GM12865 (cell line): ENCODE measurements at places on chromosomes 16 and 17.

DNA sequence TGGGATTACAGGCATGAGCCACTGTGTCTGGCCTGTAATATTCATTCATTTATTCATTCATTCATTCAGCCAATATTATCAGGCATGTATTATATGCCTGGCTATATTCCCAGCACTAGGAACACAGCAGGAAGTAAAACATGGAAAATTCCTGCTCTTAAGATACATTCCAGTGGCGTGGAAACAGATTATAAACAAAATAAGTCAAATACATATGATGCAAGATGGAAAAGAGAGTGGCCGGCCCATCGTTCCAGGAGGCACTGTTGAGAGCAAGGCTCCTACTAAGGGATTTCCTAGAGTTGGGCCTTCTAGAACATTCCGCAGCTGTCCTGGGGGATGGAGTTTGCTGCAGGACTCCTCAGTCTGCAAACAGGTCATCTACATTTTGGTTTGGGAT is 17.7 kb downstream of the ADCY9 start:
- DNase-seq, result no peak

DNA sequence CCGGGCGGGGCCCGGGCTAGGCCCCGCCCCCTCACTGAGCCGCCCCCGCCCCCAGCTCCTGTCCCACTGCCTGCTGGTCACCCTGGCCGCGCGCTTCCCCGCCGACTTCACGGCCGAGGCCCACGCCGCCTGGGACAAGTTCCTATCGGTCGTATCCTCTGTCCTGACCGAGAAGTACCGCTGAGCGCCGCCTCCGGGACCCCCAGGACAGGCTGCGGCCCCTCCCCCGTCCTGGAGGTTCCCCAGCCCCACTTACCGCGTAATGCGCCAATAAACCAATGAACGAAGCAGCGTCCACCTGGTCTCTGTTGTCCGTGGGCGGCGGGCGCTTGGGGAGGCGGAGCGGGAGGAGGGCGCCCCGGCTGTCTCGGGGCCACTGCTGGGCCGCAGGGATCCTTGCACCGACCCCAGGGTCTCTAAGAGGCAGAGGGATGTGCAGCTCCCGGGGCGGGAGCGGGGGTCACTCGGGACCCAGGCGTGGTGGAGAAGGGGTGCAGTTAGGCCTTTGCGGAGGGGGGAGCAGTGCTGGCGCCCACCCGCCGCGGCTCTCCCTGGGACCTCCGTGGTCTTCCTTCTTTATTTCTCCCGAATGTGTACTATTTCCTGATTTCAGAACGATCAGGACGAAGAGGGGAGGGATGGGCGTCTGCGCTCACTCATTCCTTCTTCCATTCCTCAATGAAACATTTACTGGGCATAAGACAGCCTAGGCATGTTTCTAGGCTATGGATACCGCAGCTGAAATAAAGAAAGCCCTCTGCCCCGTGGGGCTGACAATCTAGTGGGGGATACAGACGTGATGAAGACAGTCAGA is 2.0 kb downstream of the HBZ start:
- DNase-seq, result no peak

DNA sequence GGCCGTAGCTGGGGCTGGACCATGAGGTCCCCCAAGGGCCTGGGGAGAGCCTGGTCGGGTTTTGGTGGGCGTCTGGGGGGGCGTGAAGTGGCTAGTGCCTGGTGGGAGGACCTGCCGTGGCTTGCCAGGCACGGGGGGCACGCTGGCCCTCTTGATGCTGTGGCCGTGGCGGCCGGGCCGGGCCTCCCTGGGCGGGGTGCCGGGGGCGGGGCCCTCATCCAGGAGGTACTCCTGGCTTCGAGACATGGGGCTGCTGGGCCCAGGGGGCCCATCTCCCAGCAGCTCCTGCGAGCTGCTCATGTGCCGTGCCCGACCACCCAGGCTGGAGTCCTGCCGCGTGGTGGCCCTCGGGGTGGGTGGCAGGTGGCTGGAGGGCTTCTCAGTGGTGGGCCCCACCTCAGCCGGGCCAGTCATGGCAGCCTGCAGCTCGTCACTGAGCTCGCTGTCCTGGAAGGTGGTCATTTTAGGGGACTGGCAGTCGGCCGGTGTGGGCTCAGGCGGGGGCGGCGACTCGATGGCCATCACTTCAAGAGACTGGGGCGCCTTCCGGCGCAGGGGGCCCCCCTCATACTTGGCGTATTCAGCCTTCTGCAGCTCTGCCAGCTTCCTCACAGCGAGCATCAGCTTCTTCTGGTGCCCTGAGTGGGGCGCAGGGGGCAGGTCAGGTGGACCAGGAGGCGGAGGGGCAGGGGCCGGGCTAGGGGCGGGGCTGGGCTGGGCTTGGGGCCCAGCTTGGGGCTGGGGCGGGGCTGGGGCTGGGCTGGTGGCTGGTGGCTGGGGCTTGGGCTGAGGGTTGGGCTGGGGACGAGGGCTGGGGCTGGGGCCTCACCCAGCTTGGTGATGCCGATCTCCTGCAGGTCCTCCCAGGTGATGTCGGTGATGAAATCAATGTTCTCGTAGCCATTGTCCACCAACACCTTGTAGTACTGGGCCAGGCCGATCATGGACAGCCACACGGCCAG is 15.2 kb downstream of the CASKIN1 start:
- no peak for DNase-seq

DNA sequence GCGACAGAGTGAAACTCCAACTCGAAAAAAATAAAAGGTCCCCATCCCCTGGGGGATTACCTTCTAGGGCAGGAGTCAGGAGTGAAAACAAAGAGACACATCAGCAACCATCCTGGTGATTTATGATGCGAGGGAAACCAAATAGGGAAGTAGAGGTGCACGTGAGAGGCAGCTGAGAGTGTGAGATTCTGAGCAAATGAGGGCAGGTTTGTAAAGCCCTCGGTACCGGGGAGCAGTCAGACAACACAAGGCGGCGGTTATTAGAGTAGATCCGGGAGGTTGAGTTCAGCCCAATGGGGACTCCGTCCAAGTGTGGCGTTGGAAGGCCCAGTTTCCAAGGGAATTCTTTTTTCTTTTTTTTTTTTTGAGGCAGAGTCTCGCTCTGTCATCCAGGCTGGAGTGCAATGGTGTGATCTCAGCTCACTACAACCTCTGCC is 7.4 kb upstream of the ARMC7 start:
- no peak for DNase-seq

DNA sequence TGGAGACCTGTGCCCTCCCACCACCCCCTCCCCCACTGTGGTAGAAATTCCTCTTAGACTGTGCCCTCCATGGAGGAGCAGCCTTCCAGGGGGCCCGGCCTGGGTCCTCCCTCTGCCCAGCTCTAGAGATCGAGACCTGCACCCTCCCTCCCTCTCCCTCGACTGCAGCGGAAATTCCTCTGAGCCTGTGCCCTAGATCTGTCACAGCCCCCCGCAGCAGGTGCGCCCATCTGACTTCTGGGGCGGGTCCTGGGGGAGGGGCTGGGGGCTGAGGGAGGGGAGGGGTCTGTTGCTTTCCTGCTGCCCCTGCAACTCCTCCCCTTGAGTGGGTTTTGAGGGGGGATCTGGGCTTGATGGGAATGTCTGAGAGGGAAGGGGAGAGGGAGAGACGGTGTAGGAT is 177.8 kb upstream of the GSE1 start:
- DNase-seq, result no peak

GRCh38 chr16:19166500-19166899 is 1.5 kb upstream of the SYT17 start:
- no peak for DNase-seq

- DNase-seq, result peak; percentile 3
These were observed 55.4 kb downstream of the ABAT start for GRCh38 chr16:8729779-8730334.

GRCh38 chr16:23712976-23713375 is at the start of gene ERN2:
Gene ERN2, minus strand, starts transcription at chr16:23713222. Its CDS starts 35 bp downstream, at chr16:23713187.
- DNase-seq, result no peak

- DNase-seq, result no peak
These were observed 953 bp upstream of the NSMCE1 start for GRCh38 chr16:27269300-27270150.

- DNase-seq, result peak; percentile 49
These were observed 189.2 kb upstream of the AXIN2 start for GRCh38 chr17:65750631-65751115.

DNA sequence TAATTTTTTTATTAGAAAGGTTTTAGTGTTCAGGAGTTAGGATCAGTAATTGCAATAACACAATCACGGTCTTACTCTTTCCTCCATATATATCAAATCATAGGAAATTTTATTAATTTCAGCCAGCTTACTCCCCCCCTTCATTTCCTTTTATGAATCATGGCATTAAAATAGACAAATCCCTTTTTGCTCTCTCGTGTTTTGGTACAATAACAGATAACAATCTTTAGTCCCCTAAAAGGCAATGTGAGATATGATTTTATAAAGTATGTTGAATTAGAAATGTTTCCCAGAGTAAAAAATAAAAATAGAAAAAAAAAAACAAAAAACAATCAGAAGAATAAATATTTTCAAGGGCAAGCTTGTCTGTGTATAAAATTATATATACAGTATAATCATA is 42.6 kb upstream of the RHOT1 start:
- DNase-seq, result no peak

DNA sequence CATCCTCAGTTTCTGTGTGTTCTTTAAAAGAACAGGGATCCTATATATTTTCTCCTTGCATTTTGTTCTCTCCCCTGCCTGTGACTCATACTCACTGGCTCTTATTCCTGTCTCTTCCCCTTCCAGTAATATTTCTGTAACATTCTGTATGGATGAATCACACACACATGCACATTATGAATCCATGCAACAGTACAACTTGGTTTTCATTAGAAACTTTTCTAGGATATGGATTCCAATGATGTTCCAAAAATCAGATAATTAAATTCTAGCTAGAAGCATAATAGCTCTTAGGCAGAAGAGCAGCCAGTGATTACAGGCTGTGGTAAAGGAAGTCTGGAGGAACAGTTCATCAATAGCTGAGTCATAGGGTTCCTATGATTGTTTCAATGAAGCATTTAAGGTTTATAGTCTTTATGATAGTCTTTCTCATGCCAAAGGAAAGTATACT is 119.6 kb upstream of the PMFBP1 start:
- DNase-seq, result no peak

DNA sequence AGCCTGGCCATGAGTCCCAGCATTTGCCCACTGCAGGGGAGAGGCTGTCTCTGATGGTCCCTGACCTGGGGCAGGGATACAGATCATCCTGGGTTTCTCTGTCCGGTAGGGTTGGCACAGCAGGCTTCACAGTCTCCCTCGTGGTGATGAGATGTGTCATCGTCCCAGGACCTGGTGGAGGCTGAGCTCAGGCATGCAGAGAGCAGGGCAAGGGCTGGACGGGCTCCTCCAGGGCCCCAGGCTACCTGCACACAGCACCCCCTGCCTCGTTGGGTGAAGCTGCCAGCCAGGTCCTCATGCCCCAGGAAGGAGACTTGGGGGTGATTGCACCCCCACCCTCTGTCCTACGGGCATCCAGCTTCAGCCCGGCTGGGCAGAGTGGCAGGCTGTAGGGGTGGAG is 155.8 kb upstream of the GSE1 start:
- no peak for DNase-seq

- no peak for DNase-seq
These were observed 61.2 kb upstream of the MED13 start for GRCh38 chr17:62126292-62126691.
